Lower leg skin (tissue), 4 donors: ENCODE measurements at places on chromosomes 11 and 22. TPM values are rescaled to one million over a fixed set of nuclear protein-coding genes. Genes with fewer than 3 reads are reported as not detected.
A peak's percentile ranks its signal among the peaks of the same experiment; 100 is the strongest.

SIPA1 gene
- 34.4 TPM for total RNA-seq

DNA sequence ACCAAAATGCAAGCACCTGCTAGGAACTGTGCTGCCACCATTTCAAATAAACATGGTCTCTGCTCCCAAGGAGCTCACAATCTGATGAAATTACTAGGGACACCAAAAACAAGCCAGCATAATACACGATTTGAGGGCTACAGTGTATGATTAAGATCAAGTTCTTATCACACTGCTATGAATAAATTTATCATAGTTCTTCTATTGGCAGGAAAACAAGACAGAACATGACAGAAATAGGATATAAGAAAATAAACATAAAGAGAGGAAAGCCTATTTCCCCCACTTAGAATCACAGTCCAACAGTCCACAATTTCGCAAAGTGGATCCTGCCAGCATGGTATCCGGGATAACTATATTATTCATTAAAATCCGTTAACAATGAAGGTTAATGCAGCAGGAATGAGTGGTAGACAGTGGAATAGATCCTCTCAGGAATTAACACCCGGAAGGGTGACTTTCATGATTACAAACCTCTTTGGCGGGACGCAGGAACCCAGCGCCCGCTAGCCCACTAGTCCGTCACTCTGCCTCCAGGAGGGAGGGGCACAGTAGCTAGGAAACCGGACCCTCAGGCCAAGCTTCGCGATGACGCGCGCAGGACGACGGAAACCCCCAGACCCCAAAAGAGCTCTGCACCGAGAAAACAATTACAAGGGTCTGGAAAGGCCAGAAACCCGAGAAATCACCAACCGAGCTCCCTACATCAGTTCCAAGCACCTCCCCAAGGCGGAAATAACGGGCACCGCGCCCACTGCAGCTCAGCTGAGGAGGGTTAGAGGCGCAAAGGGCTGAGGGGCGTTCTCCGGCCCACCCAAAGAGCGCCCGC is 607 bp downstream of the CCDC82 start:
- DNase-seq, result no peak

SLC22A12 gene
- total RNA-seq, result not detected

- DNase-seq, result no peak
Observed at GRCh38 chr22:43272301-43272700, 70.9 kb downstream of the SCUBE1 start.

SEPTIN3 gene
- total RNA-seq, result 0.76 TPM

GAS2L1 gene
- total RNA-seq, result 66.8 TPM

- DNase-seq, result no peak
Observed at GRCh38 chr11:75589933-75590332, 27.9 kb downstream of the SERPINH1 start.

DNA sequence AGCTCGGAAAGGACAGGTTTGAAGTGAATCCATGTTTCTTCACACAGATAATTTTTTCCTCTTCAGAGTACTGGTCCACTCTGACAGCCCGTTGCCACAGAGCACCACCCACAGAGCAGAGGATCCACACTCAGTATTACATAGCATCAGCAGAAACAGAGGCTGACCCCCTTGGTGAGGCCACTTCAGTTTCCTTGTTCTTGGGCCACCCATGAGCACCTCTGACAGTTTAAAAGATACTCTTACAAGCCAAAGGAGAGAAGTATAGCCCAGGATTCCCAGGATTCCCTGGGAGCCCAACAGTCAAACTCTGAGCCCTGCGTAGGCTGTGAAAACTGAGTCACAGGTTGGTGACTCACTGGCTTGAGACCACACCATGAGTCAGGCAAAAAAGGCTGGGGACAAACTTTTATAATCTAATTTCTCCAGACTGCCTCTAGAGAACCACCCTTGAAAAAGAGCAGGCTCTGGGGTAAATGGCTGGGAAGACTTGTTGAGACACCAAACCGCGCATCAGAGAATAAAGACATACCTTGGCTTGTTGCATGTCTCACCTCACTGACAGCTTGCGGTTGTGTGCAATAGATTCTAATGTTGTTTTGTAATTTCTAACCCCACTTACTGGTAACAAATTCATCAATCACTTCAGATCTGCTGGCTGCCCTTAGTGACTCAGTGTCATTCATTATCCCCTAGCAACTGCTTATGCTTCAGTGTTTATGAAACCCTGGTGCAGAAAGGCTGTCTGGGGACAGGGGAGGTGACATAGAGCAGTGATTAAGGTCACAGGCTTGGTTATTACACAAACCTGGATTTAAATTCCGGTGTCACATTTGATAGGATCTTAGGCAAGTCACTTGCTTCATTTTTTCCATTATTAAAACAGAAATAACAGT is 56.9 kb upstream of the PRSS23 start:
- DNase-seq, result peak; percentile 87

GLB1L3 gene
- 18.5 TPM for total RNA-seq

DNA sequence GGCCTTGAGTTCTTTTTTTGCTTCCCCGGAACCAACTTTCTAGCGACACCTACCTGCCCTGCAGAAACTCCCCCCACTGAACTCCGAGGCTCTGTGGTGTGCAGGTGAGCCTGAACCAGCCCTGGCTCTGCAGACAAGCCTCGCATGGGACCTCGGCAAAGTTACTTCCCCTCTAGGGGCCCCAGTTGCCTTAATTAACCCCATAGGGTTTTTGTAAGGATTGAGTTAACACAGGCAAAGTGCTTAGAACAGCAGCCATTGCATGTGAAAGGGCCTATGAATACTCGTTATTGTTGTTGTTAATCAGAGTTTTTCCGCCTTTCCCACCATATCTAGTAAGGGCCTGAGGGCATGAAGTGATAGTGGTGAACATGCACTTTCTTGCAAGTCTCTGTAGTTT is 12.6 kb upstream of the SYT13 start:
- DNase-seq, result no peak

GRCh38 chr22:38075105-38075825 is 8.7 kb downstream of the SLC16A8 start:
- DNase-seq, result no peak

DNA sequence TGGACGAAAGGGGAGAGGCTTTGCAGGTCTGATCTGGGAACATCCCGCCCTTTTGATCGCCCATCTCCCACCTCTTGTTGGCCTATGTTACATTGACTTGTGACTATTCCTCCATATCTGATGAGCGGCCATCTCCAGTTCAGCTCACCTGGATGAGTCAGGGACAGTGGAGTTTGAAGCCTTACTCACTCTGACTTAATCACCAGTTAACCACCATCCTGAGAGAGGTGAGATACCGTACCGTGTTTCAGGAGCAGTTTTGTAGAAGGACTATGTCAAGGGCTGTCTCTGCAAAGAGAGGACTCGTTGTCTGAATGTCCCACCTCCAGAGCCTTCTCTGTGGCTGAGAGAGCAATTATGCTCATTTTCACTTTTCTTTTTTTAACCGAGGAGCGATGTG is 771.7 kb downstream of the NTM start:
- no peak for DNase-seq

- DNase-seq, result no peak
Observed at GRCh38 chr11:76592025-76592914, 78.3 kb downstream of the LRRC32 start.
